ENCODE measurements at places on chromosomes 12 and 14.

- no peak for DNase-seq
These were observed 153.0 kb upstream of the DIO2 start for GRCh38 chr14:80364274-80364673.

GRCh38 chr14:25522116-25522515 is 472.2 kb upstream of the STXBP6 start:
- DNase-seq: no peak

DNA sequence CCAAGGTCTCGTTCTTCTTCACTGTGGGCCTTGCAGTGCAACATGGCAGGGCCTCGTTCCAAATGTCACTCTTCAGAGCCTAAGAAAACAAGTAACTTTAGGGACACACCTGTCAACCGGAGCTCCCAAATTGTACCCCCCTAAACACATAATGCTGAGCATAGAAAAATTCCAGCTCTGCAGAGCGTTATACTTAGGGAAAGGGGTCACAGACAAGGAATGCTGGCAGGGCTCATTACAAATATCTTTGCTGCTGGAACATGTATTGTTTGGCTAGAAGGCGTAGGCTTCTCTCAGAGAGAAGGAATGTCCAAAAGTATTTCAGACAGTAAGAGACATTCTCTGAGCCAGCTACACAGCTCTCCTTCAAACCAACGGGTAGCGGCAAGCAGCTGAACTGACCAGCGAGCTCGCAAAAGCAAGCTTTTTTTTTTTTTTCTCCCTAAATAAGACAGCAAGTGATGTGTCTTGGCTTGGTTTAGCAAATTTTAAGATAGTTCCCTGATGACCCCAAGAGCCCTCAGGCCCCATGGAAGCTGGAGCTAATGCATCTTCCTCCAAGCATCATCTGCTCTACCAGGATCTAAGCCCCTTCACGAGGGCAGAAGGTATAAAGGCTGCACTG is 24.5 kb downstream of the SSH1 start:
- no peak for DNase-seq

- no peak for DNase-seq
These were observed 41.2 kb downstream of the NKX2-1 start for GRCh38 chr14:36478782-36479181.

Data from SHP77 treated with DMSO at 0.1 percent for 48 hours (cell line).